ENCODE measurements at places on chromosomes 5 and 9.
A peak's percentile ranks its signal among the peaks of the same experiment; 100 is the strongest.

- ATAC-seq = no peak
Measured at GRCh38 chr5:42064821-42065220, 139.7 kb downstream of the FBXO4 start.

- no peak for ATAC-seq
Measured at GRCh38 chr5:171475596-171475995, 56.1 kb downstream of the FGF18 start.

DNA sequence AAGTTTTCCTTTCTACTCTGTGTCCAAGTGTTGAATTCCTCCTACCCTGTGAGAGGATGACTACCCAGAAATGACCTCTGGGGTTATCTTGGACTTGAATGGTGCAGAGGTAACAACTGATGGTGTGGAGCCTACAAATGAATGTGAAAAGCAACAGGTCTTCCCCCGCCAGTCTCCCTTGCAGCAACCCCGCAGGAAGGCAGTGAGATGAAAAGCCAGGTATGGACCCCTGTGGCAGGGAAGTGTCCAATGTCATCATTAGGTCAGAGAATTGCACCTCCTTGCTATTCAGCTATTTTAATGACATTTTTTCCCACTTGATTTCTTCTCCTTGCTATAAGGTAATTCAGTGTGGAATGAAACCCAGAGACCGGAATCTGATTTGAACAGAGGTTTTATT lies 58.5 kb downstream of the MAT2B start:
- no peak for ATAC-seq

DNA sequence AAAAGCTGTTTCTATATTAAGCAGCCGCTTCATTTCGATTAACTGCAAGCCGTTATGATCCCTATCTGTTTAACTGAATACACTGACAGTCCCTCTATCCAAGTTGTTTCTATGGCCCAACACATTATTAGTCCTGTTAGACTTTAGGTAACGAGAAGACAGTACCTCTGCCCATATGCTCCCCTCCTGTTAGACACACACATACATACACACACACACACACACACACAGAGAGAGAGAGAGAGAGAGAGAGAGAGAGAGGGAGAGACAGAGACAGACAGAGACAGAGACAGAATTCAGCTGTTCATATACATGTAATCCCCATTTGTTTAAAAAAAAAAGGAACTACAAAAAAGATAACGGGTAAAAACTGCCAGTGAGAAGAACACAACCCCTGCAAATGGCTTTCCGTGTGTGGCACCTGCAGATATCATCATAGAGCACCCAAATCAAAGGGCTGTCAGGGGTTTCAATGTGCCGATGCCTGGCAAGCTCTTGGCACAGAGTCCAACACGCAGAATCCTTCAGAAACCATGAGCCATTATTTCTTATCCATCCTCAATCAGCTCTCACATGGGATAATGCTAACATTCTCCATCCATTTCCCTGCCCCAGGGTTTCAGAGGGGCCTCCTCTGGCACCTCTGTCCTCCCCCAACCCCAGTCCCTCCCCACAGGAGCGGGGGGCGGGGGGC lies 144.0 kb downstream of the MYO10 start:
- peak; percentile 15 for ATAC-seq

DNA sequence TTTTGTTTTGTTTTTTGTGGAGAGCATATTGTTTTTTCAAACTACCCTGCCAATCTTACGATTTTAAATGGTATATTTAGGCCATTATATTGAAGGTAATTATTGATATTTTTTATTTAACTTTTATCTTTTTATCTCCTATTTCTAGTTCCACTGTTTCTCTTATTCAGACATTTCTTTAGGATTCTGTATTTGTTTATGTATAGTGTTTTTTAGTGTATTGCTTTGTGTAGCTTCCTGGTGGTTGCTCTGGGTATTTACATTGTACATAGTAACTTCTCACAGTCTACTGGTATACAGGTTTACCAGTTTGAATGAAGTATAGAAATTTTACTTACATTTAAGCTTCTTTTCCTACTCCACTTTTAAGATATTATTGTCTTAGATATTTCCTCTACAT lies 63.2 kb downstream of the ERCC6L2 start:
- no peak for ATAC-seq

- no peak for ATAC-seq
Measured at GRCh38 chr9:137556069-137556838, 4.6 kb downstream of the MRPL41 start.

- ATAC-seq = no peak
Measured at GRCh38 chr5:128262911-128263310, 179.3 kb downstream of the SLC12A2 start.

DNA sequence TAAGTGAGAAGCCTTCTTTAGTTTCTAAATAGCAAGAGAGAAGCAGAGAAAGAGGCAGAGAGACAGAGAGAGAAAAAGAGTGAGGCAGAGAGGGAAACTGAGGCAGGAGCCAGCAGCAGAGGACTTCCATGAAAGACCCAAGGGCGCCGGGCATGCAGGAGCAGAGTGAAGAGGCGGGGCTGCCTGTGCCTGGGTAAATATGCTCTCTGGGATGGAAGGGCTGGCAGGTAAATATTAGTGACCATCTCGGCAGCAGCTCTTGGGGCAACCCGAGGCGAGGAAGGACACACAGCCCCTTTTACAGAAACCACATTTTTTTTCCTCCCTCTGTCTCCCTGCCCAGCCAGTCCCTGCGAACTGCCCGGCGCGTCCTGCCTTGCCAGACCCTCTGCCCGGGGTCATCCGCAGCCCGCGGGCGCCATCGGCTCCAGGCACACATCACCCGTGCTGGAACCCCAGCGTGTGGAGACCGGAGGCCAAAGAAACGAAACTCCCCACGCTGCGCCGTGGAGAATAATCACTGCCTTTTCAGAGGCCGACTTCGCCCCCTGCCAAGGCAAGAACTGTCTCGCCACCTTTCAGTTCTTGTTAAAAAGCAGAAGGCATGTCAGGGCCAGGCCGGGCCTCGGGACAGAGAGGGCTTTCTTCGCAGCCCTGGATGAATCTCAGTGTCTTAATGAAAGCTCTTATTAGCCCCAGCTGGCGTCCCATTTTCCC lies 61.3 kb downstream of the BOD1 start:
- ATAC-seq = no peak

DNA sequence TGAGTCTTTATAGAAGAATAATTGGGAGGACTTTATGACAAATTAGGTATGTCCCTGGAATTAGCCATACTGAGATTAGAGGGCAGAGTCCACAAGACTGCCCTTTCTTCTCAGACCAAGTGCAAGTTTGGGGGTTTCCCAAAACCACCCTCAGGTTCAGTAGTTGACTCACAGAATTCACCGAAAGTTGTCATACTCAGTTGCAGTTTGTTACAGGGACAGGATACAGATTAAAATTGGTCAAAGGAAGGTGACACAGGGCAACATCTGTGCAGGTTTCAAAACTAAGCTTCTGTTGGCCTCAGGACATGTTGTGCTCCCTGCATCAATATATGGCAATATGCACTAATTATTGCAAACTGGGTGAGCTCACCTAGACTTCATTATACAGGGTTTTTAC lies 3.8 kb downstream of the RANBP17 start:
- no peak for ATAC-seq

DNA sequence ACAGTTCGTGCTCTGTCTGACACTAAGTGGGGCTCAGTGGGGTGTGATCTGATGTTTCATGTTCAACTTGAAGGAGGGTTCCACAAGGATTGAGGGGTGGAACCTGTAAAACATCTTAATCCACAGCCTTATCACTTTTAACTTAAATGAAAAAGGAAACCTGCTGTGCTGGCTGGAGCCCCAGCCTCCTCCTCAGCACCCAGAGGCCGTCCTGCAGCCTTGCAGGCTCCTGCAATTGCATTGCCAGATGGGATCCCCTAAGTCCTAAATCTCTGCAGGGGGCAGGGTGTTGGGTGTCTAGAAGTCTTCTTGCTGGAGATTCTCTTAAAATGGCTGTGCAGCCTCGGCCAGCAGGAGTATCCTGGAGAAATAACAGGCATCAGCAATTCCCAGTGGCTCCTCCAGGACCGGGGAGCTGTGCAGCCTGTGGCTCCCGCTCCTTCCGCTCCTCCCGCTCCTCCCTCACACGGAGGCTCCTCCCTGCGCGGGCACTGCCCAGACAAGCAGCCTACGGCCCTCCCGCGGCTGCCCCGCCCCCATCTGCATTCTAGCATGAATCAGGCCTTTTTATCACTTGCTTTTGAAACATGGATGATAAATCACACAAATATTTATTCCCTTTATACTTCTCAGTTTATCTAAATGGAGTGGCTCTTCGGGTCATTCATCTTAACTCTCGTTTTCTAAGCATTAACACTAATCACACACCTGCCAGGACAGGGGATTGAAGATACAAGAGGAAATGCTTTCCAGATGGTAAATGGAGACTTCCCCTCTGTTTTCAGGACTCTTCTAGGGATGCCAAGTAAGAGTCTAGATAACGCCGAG lies 131.0 kb downstream of the ADAMTS16 start:
- peak; percentile 99 for ATAC-seq

- no peak for ATAC-seq
Measured at GRCh38 chr5:143696921-143697320, 115.0 kb upstream of the HMHB1 start.

- no peak for ATAC-seq
Measured at GRCh38 chr9:38036359-38037084, 32.5 kb downstream of the SHB start.

DNA sequence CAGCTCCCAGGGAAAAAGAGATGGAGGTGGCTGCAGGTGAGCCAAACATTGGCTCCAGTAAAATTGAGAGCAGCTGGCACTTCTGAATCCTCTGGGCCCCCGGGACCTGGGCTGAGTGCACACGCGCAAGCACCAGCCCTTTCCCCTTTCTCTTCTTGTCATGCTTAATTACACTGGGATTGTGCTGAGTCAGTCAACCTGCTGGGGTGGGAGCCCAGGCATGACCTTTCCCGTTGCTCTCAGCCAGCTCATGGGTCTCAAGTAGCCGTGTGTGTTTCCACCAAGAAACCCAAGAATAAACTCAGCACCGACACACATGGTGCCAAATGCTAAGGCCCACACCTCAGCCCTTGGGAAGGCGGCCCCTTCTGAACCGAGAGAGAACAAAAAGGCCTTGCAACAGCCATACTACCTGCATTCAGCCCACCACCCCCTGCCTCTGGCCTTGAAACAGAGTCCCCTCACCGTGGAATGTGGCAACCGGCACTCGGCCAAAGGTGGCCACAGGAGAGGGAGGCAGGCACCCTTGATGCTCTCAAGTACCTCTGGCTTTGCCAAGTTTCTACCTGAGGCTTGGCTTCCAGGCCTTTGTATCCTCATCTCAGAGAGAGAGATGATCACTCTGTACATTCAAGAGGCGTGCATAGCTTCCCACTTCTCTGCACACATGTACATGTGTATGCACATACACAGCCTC lies 28.1 kb downstream of the SLIT3 start:
- peak; percentile 69 for ATAC-seq

- peak; percentile 97 for ATAC-seq
Measured at GRCh38 chr5:100505984-100506670, 29.0 kb upstream of the FAM174A start.

- ATAC-seq = no peak
Measured at GRCh38 chr9:83472764-83473163, 65.4 kb downstream of the FRMD3 start.

- ATAC-seq = no peak
Measured at GRCh38 chr5:134079748-134080581, 34.5 kb upstream of the TCF7 start.

DNA sequence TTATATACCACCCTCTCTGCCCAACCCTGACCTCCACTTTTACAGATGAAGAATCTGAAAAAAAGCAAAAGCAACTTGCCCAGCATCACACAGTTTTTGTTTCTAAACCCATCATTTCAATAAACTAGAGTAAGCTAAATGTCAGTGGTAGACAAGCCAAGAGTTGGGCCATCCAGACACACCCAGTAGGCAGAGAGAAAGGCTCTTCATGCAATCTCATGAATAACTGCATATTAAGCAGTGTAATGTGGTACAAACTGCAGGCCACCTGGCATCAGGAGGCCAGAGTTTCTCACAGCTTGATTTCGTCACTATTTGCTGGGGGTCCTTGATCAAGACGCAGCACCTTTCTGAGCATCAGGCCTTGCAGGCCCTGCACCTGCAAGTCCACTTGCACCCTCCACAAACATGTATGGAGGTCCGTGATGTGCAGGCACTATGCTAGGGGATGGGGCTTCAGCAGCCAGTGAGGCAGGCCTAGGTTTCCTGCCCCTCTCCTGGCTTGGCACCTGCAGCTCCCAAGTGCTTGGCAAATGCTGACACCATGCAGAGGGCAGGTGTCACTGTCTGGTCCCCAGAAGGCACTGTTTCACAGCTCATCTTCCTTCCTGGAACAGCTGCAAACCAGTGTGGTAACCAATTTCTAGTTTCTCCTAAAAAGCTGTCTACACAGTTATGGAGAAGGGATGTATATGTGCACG lies 29.8 kb downstream of the ADAM19 start:
- ATAC-seq = peak; percentile 74

DNA sequence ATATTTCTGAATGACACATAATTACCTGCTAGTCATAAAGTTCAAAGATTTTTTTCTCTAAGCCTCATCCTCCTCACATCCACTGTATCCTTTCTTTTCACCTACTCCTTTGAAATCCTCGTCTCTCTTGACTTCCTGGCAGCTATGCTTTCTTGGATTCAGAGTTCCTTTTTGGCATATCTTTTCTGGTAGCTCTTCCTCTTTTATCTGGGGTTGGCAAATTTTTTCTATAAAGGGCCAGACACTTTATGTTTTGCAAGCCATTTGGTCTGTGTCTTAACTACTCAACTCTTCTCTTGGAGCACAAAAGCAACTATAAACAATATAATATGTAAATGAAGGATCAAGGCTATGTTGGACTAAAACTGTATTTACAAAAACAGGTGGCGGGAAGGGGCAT lies 197.5 kb downstream of the KIAA0825 start:
- no peak for ATAC-seq

DNA sequence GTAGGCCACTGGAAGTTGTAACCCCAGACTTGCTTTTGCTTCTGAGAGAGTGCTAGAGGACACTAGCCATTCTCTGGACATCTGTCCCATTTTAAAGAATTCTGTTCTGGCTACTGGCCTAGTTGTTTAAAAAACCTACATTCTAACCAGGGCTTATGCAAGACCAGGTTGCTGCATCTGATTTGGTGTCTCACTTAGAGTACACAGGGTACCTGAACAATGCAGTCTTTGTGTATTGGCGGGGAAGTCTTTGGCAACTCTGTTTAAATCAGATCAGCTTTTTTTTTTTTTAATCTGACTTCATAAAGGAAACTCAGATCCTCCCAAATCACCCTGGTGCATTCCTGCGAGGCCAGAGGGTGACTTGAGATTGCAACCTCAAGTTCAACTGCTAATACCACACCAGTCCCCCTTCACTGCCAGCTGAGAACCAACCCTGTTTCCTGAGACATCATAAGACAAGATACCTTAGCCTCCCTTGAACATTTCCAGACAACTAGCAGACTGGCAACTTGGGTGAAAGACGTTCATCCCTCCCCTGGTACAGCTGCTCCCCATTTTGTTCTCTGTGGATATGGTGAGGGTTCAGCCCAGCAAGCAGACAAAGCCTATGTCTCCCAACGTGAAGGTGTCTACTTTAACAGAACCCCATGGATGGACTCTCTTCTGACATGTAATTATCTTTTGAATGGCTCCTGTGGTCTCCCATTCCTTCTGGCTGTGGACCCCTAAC lies 27.0 kb downstream of the SKP1 start:
- no peak for ATAC-seq

- ATAC-seq = no peak
Measured at GRCh38 chr5:13649656-13650055, 294.8 kb downstream of the DNAH5 start.
